ENCODE measurements at places on chromosomes 6 and 20.

- DNase-seq = no peak
Measured at GRCh38 chr6:17601386-17601703, 1.2 kb downstream of the FAM8A1 start.

DNA sequence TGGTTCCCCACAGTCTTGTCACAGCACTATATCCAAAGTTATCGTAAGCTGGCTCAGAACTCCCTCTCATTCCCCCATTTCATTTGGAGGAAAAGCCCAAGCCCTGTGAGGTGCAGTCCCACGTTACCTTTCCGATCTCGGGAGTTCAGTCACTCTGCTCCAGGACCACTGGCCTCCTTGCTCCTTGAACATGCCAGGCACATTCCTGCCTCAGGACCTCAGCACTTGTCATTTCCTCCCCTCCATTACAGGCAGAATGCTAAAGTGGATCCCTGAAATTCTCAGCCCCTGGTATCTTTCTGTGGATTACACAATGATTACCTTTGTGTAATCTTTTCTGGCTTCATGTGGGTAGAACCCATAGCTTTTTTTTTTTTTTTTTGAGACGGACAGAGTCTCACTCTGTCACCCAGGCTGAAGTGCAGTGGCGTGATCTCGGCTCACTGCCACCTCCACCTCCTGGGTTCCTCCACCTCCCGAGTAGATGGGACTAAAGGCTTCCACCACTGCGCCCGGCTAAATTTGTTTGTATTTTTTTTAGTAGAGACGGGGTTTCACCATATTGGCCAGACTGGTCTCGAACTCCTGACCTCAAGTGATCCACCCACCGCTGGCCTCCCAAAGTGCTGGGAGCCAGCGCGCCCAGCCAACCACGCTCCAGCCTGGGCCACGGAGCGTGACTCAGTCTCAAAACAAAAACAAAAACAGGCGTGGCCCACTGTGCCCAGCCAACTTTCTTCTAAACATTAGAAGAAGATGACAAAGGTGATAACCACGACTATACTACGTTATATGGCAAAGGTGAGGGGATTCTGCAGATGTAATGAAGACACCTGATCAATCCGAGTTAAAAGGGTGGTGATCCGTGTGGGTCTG is 4.0 kb upstream of the OXT start:
- DNase-seq = no peak

DNA sequence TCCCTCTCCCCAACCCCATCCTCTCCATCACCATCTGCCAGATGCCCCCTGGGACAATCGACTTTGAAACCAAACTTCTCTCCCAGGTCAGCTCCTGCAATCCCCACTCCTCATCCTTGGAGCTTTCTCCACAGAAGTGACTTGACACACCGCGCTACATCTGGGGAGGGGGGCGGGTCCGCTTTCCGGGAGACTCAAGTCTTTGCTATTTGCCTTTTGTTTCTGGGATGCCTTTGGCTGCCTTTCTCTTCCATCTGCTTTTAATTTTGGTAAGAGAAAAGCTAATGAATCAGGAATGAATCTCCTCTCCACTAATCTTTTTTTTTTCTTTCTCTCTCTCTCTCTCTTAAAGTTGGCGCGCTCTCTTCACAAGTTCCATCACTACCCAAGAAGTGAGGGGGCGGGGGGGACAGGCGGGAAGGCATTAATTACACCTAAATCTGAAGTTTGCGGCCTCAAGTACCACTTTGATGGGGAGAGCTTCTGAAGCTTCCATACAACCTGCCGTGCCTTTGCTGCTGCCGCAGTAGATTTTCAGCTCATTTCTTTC is 664 bp upstream of the TPBG start:
- DNase-seq = no peak

DNA sequence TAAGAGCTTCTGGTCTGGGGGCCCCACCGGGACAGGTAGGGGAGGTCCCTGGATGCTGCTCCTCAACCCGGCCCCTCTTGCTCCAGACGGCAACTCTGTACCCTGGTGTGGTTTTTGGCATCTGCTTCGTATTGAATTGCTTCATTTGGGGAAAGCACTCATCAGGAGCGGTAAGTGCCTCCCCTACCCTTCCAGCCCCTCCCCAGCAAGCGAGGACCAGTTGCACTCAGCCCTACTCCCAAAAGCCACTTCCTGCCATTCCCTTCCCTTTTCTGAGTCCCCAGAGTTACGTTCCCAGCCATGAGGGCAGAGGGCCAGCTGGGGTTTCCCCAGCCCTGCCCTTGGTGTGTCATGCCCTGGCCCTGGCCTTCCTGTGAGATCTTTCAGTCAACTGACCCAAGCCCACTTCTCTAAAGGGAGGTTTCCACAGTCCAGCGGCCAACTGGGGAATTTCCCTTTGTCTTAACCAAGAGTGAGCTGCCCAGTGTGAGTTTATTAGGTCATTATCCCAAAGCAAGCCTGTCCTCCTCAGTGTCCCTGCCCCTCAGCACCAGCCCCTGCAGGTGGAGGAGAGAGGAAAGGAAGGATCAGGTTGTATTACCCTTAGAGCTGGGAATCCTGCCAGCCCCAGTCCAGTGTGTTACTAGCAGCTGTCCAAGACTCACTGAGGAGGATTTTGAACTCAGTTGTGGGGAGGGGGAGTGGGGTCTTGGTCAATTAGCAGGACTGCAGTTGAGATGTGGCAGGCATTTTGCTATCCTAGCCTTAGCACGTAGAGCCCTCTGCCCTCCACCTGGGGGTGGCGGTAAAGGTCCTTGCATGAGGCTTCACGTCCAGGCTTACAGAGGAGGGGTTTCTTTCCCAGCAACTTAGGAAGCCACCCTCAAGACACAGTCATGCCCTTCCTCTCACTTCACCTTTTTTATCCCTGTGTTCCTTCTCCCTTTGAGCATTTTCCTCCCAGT is 45.8 kb downstream of the TM9SF4 start:
- DNase-seq = no peak

- DNase-seq = no peak
Measured at GRCh38 chr6:39452306-39453145, 130.0 kb upstream of the KCNK16 start.

- no peak for DNase-seq
Measured at GRCh38 chr20:32497589-32498224, 87.4 kb downstream of the NOL4L start.

DNA sequence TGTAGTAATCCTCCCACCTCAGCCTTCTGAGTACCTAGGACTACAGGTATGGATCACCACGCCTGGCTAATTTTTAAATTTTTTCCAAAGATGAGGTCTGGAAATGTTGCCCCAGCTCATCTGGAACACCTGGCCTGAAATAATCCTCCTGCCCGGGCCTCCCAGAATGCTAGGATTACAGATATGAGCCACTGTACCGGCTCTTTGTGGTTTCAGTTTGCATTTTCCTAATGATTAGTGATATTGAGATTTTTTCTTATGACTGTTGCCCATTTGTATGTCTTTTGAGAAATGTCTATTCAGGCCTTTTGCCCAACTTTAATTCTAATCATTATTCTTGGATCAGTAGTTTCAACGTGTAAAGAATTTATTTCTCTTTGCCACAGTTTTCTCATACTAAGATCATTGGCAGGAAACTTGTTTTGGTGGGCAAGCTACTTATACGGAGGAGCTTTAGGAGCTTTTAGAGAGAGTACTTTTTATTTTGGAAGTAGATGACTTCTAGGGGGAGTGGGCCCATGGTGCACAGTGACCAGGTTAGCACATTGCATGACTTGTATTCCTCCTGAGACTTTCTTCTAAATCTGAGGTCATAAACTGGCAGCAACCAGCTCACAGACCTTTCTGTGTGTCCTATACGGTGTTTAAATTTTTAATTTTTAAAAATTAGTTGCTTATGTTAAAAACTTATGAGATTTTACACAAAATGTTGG is 62.3 kb downstream of the STK4 start:
- DNase-seq = no peak

All from activated CD4-positive, CD25-positive, alpha-beta regulatory T cell (primary cell).